ENCODE measurements at places on chromosomes 13 and 19.
A peak's percentile ranks its signal among the peaks of the same experiment; 100 is the strongest.

GRCh38 chr19:41795031-41795461, 1.3 kb upstream of the CEACAM3 start:
- peak; percentile 35 for DNase-seq

- DNase-seq = peak; percentile 59
Measured at GRCh38 chr19:56155124-56155687, 14.1 kb downstream of the ZNF444 start.

DNA sequence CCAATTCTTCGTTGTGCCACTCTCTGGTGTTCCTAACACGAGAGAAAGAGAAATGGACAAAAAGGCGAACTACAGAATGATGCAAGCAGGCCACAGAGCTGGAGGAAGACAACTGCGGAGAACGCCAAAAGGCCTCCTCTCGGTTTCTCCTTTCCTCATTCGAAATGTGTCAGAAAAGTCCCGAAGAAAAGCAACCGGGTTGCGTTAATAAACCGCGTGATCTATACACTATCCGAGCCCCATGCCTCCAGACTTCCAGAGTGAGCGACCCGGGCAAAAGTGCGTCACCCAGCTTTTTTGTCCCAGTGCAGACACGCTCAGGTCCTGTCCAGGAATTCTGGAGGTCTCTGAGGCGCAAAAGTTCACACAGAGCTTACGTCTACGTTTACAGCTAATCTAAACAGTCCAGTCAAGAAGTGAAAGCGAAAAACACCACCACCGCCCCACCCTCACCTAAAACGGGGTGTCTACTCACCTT, 413 bp downstream of the N4BP2L2 start:
- DNase-seq = peak; percentile 45

DNA sequence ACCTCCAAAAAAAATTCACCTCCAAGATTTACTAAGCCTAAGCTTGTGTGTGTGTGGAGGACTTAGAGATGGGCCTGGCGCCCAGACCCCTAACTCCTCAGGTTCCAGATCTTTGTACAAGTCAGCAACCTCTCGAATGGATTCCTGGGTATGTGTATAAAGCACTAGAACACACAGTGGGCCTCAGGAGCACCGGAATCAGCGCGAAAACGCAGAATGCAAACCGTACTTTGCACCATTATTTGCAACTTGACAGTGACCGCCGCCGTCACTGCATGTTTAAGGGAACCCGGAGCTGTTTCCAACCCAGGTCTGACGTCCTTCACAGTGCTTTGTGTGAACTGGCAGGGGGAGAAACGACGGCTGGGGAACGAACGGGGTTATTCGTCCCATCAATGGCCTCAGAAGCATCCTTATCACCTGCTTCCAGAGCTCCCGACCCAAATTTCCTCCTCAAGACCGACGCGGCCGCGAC, 688 bp downstream of the ZNF606 start:
- DNase-seq = peak; percentile 33

DNA sequence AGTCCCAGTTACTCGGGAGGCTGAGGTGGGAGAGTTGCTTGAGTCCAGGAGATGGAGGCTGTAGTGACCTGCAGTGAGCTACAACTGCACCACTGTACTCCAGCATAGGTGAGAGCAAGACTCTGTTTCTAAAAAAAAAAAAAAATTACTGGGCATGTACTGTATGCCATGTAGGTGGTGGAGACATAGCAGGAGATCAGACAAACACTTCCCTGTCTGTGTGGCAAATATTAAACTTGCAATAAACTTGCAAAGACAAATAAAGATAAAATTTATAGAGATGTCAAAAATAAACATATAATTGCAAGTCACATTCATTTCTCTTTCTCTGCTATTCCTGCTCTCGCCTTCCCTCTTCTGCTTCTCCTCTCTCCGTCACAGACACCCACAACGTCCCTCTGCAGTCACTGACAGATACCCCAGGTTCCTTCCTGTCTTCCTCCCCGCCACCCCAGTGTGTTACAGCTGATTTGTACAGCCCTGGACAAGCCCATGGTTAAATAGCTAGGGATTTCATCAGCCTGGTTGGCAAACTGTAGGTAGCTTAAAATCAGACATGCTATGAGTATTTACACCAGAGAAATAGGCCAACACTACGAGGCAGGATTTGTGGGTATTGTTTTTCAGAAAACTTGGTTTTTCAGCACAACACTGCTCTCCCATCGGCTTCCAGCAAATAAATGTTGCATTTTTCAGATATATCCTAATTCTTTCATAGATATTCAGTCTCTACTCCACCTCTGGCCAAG, 1.3 kb upstream of the CD177 start:
- DNase-seq = no peak

DNA sequence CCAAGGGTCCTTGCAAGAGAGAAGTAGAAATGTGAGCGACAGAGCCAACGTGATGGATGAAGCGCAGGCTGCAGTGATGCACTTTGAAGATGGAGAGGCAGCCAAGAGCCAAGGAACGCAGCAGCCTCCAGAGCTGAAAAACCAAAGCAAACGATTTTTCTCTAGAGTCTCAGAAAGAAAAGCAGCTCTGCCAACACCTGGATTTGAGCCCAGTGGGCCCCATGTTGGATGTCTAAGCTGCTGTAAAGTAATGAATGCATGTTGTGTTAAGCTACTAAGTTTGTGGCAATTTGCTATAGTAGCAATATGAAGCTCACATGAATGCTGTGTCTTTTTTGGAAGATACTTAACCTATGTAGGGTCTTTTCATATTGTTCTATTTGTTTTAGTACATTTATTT, 894.3 kb downstream of the EFNB2 start:
- no peak for DNase-seq

DNA sequence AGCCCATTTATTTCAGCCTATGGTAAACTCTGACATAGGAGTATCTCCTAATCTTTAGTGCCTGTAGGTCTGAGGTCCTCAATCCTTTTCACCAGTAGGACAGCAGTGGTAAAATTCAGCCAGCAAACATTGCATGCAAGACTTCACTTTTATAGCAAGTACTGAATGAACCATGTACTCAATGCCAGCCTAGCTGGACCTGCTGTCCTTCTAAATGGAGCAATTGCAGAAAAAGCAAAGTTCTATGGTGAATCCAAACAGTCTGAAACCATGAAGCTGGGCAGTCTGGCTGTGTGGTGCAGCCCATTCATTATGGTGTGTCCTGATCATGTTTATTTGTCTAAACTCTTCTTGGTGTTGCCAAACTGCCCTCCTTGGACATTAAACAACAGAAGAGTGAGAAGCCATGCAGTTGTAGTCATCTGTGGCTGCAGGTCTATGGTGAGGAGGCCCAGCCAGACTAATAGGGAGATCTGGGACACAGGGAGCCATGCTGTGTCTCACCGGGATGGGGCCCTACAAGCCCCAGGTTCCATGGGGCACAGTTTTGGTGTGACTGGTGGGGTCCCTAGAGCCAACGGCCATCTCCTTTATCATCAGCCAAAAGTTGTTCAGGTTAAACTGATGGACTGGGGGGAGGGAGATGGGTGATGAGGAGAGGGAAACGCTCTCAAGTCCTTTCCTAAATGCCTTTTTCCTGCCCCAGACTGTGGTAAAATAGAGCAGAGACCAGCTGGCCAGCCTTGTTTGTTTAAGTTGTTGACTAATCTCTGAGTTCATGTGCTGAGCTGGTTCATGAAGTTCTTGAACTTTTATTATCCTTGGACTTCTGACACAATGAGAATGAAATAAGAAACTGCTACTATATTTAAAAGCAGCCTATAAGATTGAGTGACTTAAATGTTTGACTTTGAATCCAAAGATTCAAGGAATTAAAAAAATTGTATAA, 20.6 kb upstream of the TNFSF11 start:
- no peak for DNase-seq

All from SK-N-SH (cell line).